Fibroblast of gingiva (primary cell): ENCODE measurements at places on chromosomes 4 and X.
A peak's percentile ranks its signal among the peaks of the same experiment; 100 is the strongest.

GRCh38 chrX:13590207-13590606, 20.8 kb downstream of the EGFL6 start:
- no peak for DNase-seq

DNA sequence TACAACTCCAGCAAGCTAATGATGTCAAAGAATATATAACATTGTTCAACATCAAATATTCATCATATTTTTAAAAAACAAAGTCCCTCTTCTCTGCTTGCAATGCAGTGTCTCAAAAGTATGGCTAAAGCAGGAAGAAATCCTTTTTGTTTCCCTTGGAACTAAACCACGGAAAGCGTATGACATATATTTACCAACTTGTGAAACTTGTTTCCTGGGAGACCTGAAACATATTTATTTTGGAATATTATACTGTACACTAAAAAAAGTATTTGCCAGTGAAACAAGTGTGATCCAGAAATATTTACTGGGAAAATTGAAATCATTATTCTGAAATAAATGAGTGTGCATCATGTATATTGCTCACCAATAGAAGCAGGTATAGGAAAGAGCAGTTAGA, 156.0 kb upstream of the ANKRD50 start:
- DNase-seq: peak; percentile 62

GRCh38 chr4:138056541-138056940, 185.6 kb downstream of the SLC7A11 start:
- DNase-seq: no peak

DNA sequence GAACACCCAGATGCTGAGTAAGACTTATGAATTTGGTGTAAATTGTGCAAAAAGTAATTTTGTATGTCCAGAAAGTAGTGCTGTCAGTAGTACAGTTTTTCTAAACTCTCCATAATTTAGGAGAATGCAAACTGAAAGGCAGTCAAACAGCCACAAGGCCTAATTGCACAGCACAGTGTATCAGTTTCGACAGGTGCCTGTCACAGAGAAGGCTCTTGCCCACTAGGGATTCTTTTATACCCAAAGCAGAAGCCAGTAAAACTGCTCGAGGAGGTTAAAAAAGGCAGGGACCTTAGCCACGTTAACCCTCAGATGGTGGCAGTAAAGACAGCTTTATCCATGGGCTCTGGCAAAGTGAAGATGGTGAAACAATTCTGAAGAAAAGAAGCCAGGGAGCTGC, 69.4 kb upstream of the GATB start:
- no peak for DNase-seq

DNA sequence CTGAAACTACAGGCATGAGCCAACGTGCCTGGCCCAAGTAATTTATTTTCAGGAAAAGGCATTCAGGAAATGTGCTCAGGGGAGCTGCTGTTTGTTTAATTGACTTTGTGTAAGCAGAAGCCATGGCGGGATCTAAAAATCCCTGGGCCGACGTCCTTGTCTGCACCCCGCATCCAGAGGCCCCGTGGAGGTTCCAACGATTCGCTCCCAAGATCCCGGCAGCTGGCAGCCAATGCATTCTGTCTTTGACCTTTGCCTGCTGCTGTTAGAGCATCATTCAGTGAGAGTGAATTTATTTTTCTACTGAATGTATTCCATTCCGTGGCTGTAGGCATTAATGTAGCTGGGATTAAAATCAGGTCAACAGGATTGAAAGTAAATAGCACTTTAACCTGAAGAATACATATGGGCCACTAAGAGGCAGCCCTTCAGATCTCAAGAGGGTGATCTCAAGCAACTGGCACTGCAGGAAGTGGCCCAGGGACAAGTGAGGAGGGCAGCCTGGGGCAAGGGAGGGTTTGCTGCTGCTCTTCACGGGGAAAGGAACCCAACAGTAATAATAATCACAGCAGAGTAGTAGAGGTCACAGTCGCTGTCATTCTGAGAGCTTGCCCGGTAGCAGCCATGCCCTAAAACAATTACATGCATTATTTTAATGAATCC, 75.2 kb downstream of the PSAPL1 start:
- DNase-seq: no peak

DNA sequence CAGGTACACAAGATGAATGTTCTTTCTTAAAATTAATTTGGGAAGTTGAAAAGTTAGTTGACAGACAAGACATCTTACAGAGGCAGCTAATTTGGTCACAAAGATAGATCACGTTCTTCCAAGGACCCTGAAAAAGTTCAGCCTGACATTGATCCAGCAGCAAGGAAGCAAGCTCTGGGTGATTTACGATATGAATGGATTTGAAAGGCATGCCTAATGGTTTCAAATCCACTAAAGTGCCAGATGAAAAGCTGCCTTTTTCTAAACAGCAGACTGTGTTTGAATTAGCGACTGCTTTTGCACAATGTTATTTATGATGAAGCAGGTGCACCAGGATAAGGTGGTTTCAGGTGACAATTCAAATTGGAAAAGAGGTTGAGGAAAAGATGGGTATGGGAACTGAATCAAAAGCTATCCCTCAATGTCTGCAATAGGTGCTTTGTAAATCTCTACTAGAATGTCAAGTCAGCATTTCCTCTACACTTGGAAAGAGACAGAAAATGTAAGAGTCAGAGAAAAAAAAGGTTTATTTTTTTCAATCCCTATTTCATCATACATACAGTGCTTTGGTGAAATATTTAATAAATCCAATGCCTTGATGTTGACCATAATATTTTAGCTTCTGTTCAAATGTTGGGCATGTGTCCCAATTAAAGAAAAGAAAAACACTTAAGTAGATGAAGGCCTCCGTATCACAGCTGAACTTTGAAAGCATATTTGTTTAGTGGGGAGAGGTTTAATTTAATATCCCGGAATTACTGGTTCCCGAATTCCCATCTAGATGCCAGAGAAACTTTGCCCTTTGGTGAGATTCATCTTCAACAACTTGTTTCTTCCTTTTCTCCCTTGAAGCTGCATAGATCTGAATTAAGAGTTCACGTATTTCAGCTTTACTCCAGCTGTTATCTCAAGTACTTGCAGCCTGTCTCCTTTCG, 6.0 kb downstream of the RASGEF1B start:
- no peak for DNase-seq

- DNase-seq: no peak
Measured at GRCh38 chrX:71393919-71394318, 27.8 kb downstream of the TAF1 start.

DNA sequence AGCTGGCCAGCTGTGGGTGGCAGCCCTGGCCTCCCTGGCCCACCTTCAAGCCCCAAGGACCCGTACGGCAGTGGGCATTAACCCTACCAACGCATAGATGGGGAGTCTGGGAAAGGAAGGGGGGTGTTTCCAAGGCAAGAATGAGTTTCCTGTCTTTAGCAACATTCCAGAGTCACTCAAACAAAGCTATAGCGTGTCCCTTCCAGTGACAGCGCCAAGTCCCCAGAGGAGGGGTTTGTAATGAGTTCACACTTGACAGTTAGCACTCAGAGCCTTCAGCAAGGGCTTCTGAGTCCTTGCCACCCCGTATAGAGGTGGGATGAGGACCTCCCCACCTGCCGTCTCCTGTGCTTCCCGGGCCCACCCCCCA, 1.8 kb downstream of the BGN start:
- no peak for DNase-seq

- no peak for DNase-seq
Measured at GRCh38 chr4:102473476-102473875, 27.7 kb upstream of the NFKB1 start.

- DNase-seq: peak; percentile 10
Measured at GRCh38 chr4:159455675-159456237, 352.9 kb downstream of the RAPGEF2 start.

DNA sequence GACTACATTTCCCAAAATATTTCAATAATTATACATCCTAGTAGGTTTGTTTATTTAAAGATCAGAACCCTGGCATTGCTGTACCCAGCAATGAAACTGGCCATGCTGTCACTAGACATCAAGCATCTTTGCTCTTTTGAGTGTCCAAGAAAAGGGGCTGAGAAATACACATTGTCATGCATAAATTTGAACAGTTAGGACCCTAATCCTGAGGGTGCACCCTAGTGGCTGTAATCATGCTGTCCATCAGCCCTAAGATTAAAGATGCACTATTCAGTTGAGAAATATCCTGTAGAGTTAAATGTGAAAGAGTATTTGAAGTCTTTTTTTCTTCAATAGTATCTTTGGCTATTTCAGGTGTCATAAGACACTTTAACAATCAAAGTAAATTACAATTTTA, 108.8 kb downstream of the NFKB1 start:
- DNase-seq: no peak

DNA sequence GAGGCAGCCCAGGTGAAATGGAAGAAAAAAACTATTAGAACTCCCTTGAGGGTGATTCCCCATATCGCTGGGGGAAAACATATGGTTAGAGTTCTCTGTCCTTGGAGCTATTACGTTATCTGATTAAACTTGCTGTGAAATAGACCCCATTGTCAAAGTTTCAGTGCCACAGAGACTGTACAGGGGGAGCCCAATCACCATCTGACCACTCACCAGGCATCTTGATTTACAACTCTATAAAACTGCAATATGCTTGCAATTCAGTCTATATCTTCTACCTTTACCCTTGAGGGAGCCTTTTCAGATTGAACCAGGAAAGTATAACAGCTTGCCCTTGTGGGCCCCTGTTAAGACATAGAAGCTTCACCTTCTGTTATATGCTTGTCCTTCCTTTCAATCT, 18.2 kb downstream of the TMEM255A start:
- no peak for DNase-seq

GRCh38 chr4:15361529-15361928, 66.3 kb upstream of the C1QTNF7 start:
- DNase-seq: peak; percentile 65

GRCh38 chrX:136768469-136769084, 12.2 kb downstream of the ARHGEF6 start:
- DNase-seq: peak; percentile 94

DNA sequence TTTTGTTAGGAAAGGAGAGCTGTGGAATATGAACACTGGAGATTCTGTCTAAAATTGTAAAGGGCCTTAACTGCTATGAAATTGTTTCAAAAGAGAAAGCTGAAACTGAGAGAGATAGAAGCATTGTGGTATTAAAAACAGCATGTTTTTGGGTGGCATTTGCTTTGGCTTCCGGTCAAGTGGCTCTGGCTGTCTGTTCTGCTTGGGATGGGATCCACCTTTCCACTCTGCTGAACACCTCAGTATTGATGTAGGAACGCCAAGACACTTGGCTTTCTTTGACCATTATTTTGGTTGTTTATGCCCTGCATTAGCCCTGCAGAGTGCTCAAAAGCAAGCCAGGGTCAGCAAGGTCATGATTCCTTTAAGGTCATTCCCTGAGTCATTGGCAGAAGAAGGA, 199.7 kb downstream of the SLC4A4 start:
- DNase-seq: no peak

DNA sequence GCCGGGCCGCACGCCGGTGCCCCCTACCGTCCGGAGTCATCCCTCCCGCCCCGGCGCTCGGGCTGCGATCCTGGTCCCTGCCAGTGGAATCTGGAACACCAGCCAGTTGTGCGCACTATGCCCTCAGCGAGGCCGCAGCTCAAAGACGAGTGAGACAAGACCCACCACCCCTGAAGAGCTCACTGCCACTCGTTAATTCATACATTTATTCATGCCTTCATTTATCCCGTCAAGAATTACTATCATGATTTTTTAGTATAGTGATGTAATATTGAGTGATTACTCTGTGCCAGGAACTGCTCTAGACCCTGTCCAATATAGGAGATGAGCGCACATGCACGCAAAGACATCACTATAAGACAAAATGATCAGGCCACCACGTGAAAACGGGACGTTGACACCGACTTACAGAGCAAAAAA, 247 bp upstream of the PPA2 start:
- peak; percentile 84 for DNase-seq

DNA sequence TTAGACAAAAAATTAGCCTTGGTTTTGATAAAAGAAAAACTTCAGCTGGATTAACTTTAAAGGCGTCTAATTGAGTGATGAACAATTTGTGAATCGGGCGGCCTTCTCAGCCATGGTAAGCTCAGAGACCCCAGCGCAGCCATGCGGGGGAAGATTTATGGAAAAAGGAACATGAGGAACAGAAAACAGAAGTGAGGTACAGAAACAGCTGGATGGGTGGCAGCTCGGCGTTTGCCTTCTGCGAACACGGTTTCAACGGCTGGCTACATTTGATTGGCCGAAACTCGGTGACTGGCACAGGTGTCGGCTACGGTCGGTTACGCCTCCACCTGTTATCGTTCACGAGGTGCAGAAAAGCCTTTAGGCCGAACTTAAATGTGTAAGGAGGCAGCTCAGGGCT, 401.4 kb upstream of the FAT1 start:
- no peak for DNase-seq

DNA sequence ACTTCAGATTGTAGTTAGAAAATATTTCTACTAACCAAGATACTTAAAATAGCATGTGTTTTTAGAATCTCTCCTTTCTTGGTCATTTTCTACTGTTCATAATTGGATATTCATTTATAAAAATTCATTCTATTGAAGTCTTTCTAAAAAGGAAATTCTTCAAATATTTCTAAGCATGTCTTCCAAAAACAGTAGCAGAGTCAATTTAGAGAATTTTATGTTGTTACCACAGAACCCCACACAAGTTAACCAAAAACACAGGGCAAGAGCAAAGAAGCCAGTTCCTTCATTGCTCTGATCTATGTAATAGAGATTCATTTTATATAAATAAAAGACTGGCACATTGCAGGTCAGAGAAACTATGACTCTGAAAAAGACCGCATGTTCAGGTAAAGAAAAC, 345.1 kb upstream of the PITX2 start:
- DNase-seq: no peak

DNA sequence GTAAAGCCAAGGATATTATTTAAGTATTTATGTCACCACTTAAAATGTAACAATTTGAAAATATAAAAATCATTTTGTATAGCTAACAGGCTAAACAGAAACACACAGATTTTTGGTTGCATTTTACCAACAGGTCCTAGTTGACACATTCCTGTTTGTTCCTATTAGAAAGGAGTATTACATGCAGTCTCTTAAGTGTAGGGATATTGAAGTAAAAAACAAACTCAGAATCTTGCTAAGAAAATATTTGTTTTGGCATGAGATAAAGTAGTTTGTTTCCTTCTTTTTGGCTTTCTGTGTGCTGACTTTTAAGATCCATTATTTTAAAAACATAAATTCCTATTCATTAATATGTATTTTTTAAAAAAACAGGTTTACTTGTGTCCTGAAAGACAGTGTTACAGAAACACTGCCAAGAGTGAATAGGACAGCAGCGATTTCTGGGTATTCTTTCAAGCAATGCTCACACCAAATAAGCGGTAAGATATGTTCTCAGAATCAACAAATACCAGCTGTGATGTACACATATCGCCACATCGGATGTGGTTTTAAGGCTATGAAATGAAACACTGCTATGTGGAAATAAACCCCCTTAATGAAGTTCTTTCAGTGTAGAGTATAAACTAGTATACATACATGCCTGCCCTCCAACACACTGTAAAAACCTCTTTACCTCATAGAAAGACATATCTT, 6.9 kb downstream of the F11 start:
- no peak for DNase-seq

DNA sequence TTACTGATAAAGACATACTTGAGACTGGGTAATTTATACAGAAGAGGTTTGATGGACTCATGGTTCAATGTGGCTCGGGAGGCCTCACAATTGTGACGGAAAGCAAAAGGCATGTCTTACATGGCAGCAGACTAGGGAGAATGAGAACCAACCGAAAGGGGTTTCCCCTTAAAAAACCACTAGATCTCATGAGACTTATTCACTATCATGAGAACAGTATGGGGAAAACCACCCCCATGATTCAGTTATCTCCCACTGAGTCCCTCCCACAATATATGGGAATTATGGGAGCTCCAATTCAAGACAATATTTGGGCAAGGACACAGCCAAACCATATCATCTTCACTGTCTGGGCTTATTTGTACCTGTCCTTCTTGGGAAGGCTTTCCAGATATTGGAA, 22.8 kb upstream of the MUC7 start:
- no peak for DNase-seq
